ENCODE measurements at places on chromosomes 6 and 20.

DNA sequence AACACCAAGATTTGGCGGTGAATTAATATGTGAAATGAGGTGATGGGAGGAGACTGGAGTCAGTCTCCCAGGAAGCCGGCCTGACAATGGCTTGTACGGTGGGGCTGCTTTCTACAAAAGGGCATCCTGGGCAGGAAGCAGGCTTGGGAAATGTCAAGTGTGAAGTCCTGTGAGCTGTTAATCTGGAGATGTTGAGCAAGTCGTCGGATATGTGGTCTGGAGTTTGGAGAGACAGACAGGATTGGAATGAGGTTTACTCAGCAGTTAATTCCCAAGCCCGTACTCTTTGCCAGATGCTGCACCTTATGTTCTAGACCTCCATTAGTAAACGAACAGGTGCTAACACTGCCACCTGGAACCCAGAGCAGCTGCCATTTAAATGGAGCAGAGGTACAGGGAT is 107.7 kb upstream of the FOXC1 start:
- DNase-seq: no peak

GRCh38 chr20:50675671-50676376 is 15.5 kb downstream of the RIPOR3 start:
- DNase-seq: no peak

- no peak for DNase-seq
These were observed 73.0 kb downstream of the RREB1 start for GRCh38 chr6:7180751-7181150.

DNA sequence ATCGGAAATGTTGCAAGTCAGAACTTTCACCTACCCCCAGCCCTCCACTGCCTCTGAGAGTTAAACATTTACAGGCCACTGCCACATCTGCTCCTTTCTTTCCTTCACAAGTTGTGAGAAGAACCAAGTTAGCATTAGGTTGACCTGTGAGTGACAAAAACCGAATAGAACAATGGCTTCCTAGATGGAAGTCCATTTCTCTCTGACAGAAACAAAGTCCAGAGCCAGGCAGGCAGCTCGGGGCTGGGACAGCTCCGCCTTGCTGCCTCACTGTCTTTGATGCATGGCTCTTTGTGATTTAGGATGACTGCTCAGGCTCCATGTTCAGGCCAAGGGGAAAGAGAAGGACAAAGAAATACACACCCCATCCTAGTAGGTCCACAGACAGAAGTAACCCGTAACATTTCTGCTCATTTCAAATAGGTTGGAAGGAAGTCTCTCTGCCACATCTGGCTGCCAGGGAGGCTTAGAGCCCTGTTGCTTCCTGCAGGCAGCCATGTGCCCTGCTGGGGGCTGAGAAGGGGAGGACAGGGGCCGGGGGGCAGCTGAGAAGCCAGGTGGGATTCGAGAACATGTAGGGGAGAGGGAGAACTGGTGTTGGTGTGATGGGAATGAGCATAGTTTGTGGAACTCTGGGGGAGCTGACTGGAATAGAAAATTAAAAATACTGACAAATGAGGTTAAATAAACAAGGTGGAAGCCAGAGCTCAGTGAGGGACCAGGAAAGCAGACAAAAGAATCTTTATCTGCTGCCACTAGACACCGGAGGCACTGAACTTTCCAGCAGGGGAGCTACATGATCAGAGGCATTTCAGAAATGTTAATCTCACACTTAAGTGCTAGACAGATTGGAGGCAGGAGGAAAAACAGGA is 19.5 kb upstream of the IER3 start:
- no peak for DNase-seq

- DNase-seq: no peak
These were observed 891.4 kb downstream of the TFAP2A start for GRCh38 chr6:9523462-9523861.

DNA sequence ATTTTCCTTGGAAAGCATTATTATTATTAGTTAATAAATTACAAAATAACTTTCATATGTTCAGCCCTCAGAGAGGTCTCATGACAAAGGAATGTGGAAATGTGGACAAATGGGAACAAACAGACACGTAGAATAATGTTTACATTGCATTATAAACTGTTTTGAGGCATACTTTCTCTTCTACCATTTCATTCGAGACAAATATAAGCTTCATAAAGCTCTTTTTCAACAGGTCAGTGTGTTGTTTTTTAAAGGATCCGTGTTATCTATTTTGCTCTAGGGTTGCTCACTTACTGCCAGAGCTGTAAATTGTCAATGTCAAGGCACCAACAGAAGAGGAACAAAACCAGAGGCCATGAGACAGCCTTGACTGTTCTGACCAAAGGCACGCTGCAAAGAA is 256.8 kb downstream of the PHACTR1 start:
- no peak for DNase-seq

GRCh38 chr6:5950361-5950785 is 56.4 kb downstream of the NRN1 start:
- DNase-seq: no peak

GRCh38 chr20:46826343-46826984 is 68.2 kb upstream of the EYA2 start:
- DNase-seq: no peak

DNA sequence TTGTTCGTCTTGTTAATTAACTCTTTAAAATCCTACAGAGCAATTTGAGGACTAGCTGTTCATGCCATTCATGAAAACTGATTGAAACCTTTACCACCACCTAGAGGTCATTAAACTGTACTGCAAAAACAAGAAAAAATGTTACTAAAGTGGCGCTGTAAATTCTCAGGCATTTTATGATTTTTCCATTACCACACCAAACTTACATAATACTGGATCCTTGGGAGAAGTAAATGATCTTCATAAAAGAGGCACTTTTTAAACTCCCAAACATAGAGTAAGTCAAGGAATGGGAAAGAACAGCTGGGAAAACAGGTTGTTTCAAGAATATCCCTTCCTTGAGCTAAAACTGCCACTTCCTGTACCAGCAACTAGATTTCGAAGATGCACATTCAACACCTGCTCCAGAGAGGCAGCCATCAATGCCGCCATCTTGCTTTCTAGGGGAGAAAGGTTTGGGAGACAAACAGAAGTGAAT is 54.3 kb downstream of the MYLIP start:
- DNase-seq: no peak

GRCh38 chr20:35660122-35660937 is 4.4 kb downstream of the CPNE1 start:
- DNase-seq: no peak

DNA sequence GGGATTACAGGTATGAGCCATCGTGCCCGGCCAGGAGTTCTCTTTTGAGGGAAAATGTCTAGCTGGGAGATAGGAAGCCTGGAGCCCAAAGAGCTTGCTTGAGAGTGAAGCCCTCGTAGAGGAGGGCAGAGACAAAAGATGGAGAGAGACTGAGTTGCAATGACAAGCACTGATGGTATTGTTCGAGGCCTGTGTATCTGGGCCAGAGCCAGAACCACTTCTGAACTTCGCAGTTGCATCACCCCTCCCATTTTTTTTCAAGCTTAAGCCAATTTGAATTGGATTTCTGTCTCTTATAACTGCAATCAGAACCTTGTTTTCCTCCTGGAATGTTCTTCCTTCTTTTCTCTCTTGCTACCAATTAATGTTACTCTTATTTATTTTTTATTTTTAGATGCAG is 83.1 kb downstream of the KCNB1 start:
- no peak for DNase-seq

DNA sequence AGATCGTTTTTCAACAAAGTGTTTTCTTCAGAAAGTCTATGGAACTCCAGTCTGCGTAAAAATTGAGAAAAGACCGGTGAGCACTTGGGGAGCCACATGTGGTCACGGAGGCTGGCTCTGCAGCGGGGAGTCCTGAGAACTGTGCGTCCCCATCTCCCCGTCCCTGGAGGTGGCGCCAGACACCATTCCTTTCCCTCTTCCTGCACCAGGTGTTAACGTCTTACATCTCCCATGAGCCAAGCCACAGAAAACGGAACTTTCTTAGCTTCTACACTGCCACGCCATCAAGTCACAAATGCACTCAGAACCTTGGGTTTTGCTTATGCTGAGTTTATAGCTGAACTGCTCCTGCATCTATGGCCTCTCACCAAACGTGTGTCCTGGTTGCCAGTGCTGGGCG is 62.6 kb downstream of the GINS1 start:
- no peak for DNase-seq

GRCh38 chr6:149385998-149386646 is 13.9 kb upstream of the SUMO4 start:
- DNase-seq: no peak

DNA sequence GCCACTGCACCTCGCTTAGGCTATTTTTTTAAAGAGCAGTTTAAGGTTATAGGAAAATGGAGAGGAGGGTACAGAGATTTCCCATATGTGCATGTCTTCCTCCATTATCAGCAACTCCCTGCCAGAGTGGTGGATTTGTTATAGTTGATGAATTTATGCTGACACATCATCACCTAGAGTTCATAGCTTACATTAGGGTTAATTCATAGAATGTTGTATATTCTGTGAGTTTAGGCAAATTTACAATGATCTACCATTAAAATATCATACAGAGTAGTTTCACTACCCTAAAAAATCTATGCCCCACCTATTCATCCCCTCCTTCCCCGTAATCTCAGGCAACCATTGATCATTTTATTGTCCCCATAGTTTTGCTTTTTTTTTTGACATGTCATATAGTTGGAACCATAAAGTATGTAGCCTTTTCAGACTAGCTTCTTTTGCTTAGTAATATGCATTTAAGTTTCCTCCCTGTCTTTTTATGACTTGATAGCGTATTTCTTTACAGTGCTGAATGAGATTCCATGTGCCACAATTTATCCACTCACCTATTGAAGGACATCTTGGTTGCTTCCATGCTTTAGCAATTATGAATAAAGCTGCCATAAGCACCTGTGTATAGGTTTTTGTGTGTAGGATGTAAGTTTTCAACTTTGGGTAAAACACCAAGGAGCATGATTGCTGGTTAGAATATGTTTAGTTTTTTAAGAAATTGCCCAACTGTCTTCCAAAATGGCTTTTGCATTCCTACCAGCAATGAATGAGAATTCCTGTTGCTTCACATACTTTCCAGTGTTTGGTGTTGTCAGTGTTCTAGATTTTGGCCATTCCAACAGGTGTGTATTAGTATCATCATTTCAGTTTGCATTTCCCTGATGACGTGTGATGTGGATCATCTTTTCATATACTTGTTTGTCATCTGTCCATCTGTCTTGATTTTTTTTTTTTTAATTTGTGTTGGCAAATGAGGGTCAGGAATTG is 60.2 kb downstream of the NCOA3 start:
- no peak for DNase-seq

DNA sequence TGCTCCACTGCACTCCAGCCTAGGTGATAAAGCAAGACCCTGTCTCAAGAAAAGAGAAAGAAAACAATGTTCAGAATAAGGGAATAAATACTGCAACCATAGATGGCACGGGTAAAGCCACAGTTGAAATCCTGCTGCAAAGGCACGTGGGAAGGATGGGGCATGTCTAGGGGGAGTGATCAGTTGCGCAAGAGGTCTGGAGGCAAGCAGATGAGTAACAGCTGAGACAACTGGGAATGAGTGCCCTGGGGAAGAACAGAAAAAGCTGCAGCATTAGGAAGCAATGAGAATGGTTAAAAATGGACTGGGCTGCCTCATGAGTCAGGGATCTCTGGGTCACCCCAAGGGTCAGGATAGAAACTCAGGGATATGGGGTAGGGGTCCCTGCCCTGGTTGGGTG is 96.3 kb downstream of the GMPR start:
- no peak for DNase-seq

- no peak for DNase-seq
These were observed 253.2 kb downstream of the SOX4 start for GRCh38 chr6:21846541-21847451.

DNA sequence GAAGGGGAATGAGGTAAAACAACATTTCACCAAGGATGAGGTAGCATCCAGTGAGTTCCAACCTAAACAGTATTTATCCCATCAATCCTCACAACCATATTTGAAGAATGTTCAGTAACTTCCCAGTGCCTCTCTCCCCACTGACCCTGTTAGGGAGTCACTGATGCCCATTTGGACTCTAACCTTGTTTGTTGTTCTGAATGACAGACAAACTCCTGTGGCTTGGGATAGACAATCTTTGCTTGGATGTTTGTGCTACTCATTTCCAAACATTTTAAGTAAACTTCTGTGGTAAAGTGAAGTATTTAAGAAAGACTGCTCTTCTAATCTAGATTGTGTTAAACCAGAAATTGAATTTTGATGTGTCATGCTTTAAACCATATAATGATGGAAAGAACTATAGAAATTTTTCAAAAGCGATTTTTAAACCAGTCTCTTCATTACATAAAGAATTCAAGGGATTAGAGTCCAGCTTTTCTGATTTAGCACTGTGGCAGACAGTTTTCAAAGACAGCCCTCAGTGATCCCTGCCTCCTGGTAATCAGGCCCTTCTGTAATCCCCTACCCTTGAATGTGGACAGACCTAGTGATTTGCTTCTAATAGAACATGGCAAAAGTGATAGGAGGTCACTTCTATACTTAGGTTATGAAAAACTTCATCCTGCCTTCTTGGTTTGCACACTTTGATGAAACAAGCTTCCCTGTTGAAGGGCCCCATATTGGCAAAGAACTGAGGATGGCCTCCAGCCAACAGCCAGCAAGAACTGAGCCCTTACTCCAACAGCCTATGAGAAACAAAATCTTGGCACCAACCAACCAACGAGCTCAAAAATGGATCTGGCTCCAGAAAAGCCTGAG is 191.6 kb downstream of the DST start:
- DNase-seq: no peak

DNA sequence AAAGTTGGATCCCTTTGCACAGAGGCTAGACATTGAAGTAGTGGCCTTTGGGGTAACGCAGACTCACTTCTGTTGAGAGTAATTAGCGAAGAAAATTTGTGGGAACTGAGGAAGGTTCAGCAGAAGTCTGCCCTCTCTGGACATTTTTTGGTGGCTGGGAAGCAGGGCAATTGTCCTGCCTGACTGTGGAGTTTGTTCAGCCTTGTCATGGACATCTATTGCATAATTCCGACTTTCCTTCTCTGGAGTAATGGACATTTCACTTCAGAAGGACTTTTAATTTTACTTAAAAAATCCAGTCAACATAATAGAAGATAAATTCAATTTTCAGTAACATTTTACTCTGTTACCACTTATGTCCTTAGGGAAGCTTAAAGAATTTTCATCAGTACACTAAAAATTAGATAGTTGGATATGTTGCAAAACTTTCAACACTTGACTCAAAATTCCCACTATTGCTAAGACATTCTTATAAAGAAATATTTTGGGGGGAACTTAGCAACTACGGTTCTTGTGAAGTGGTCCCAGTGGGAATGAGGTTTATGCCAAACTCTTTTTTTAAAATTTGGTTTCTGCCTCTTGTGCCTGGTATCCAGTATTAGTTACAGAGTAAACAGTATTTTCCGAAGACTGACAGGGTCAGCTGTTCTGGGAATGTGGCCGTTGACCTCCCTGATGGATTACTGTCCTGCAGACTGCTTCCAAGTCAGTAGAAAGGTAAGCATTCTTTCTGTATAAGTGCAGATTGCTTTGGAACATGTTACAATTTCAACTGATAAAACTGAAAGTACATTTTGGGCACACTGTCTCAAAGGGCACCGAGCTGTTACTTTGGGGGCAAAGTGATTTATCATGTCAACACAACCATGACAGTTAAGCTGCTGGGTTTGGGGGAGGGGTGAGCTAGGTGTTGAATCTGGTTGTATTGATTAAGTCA is 100.6 kb upstream of the MLIP start:
- DNase-seq: no peak
